Left renal cortex interstitium (tissue), 4 donors: ENCODE measurements at places on chromosomes 7 and 10. TPM values are rescaled to one million over a fixed set of nuclear protein-coding genes. Genes with fewer than 3 reads are reported as not detected.

- DNase-seq: no peak
Observed at GRCh38 chr7:6558837-6559236, 7.6 kb upstream of the GRID2IP start.

- DNase-seq: no peak
Observed at GRCh38 chr10:124367936-124368335, 50.8 kb downstream of the OAT start.

- no peak for DNase-seq
Observed at GRCh38 chr7:17185690-17186070, 112.8 kb upstream of the AHR start.

DNA sequence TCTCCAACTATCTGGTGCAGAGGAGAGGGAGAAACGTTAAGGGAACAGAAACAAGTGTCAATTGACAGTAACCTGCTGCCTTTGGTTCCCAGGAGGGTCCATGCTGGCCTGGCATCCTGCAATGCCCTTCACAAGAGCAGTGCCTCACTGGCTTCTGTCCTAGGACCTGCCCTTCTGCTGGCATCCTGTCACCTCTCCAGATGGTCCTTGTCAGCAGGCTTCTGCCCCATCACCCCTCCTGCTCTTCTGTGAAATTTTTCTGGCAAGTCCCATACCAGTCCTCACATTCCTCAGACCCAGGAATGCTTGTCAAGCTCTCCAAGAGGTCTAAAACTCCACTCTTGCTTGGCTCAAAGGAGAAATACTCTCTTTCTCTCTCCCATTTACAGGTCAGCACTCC, 34.2 kb downstream of the C10orf67 start:
- DNase-seq: no peak

DNA sequence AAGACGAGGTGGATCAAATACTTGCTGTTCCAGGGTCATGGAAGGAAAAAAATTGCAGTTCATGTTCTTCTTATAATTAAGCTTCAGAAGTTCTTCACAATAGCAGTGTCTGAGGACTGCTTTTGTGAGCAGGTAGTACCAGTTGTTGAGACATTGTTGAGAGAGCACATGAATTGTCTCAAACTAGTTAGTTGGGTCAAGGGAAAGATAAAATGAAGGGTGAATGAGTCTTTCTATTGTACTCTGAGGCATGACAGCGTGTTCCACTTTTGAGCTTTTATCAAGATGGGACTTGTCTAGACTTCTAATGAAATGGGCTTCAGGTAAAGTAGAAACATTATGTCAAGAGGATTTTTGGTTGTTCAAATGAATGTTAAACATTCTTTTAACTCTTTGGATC, 26.0 kb downstream of the KAT6B start:
- no peak for DNase-seq

DNA sequence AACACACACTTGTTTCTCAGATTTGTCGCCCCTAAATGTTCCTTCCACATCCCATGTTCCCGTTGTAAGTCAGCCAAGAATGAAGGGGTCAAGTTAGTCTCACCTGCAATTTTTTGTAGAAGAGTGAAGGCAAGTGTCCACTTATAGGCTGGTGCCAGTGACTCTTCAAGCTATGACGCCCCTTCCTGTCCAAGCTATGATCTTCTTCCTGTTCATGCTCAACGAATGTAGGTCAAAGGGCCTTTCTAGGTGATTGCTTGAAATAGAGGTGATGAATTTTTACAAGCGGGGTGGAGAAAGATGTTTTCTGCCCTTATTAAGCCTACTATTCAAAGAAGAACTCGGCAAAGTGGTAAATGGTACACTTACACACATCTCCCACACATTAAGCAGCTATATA, 41.0 kb downstream of the CDK1 start:
- DNase-seq: no peak

GRCh38 chr10:61592581-61592980, 70.1 kb upstream of the CABCOCO1 start:
- no peak for DNase-seq

DNA sequence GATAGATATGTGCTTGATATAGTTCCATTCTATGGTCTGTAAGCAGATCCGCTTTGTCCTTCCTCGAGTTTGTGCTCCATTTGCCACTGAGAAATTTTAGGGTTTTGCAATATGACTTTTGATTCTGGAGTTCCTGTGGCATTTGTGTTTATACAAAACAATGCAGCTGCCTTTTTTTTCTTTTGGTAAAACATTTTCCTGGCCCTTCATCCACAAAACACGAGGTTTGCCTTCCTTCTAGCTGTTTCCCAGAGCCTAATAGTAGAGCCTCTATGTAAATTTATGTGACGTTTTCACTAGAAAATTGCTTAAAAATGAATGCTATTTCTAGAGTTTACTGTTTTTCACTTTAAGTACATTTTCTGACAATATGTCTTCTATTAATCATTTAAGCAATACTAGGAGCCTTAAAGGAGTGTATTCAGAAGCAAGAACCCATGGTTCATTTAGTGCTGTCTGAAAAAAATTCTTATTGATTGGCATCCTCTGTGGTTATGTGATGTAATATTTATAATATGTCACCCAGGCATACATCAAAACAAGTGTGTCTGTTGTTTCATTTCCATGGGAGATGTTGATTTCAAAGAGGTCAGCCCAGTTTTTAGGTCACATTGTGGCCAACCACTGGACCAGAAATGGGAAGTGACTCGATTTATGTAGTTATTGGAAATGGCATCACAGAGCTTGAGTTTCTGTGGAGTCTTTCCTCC, 618.3 kb downstream of the LRMDA start:
- DNase-seq: no peak

- DNase-seq: no peak
Observed at GRCh38 chr7:30879139-30880124, 32.2 kb upstream of the AQP1 start.

GRCh38 chr10:52951824-52952223, 179.2 kb upstream of the MBL2 start:
- DNase-seq: peak; percentile 60

DNA sequence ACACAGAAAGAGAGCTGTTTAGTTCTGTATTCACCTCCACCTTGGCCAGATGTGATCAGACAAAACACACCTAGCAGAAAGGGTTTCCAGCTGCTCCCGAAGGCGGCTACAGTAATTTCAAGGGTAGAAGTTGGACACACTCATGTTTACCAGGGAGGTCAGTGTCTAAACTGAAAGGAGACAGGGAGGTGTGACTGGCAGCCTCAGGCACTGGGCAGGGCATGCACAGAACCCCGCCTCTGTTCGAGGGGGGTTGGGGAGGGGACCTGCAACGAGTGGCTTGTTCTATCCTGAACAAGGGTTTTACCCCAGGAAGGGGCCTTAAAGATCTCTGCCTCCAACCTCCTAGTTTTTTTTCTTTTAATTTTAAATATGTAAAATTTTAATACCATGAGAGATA, 49.6 kb downstream of the BPGM start:
- no peak for DNase-seq

DNA sequence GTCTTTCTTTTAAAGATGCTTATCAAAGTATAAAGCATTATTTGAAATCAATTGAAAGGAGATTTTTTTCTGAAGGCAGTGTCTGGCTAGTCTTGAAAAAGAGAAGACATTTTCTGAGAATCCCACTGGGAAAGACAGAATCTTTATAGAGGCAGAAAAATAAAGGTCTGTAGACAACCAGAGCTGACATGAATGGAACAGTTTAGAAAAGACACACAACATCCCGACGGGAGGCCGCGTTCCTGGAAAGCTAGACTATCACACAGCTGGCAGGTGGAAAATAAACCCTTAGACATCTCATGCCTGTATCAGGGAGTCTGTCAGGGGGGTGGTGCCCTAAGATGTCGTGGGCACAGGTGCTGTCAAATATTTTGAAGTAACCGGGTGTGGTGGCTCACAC, 48.0 kb upstream of the KLF6 start:
- DNase-seq: no peak

DNA sequence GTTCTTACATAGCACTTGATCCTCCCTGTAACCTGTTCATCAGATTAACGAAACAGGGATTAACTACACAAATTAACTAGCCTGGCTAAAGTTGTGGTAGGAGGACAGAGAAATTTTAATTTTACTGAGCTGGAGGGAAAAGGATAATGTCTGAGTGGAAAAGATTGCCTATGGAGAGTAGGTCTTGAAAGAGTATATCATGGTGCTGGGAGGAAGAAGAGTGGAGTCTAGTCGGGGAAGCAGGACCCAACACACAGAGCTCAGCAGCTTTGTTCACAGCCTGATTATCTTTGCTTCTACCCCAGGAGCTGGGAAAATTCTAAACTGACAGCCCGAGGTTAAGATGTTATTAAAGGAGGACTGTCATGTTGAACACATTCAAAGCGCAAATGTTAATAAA, 6.1 kb upstream of the KDM7A start:
- DNase-seq: no peak

GRCh38 chr10:49040601-49041000, 74.7 kb downstream of the VSTM4 start:
- no peak for DNase-seq

GRCh38 chr7:74289659-74290552, 699 bp downstream of the CLIP2 start:
- DNase-seq: no peak

DNA sequence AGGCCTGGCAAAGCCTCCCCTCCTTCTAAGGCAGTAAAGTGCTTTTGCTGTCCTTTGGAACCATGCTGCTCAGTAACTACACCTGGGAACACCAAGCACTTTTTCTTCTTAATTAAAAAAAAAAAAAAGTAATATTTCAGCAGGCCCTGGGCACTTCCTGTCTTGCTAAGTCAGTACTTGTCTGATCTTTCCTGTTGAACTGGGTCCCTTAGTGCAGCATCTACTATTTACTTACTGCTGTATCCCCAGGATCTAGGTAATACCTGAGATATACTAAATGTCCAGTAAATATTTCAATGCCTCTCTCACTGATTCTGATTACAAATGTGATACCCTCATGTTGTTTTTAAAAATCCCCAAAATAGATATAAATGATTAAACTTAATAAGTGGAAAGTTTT, 77.4 kb downstream of the PPP1R3C start:
- no peak for DNase-seq

DNA sequence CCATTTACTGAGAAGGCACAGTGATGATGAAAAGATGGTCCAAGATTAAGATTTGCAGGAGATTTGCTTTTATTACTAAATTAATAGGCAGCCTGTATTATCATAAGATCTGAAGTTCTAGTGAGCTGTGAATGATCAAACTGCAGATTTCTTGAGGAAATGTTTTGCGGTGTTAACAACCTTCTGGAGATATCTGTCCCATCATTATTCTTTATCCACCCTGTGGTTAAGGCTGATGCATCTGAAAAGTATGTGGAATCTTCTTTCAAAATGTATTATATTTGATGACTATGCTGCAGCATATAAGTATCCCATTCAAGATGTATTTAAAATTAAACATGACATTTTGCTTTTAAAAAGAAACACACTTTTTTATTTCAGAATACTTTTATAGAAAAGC, 150.3 kb downstream of the POLR1F start:
- DNase-seq: no peak

DNA sequence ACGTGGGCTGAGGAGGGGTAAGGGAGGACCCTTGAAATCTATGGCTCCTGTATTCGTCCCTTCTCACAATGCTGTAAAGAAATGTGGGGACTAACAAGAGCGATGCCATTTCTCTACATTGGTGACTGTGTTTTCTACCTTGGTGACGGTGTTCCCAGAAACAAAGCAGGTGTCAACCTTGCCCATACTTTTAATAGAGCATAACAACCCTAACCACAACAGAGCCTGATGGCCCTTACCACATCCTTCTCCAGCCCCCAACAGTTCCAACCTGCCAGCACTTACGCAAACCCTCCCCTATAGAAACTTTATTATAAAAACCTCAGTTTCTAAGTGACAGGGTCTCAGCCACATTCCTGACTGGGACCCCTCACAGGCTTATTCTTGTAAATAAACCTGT, 28.2 kb upstream of the ADCYAP1R1 start:
- no peak for DNase-seq

GRCh38 chr7:12889391-12889790, 202.0 kb downstream of the ARL4A start:
- no peak for DNase-seq

GRCh38 chr7:39602351-39602750, 21.0 kb upstream of the RALA start:
- no peak for DNase-seq

DNA sequence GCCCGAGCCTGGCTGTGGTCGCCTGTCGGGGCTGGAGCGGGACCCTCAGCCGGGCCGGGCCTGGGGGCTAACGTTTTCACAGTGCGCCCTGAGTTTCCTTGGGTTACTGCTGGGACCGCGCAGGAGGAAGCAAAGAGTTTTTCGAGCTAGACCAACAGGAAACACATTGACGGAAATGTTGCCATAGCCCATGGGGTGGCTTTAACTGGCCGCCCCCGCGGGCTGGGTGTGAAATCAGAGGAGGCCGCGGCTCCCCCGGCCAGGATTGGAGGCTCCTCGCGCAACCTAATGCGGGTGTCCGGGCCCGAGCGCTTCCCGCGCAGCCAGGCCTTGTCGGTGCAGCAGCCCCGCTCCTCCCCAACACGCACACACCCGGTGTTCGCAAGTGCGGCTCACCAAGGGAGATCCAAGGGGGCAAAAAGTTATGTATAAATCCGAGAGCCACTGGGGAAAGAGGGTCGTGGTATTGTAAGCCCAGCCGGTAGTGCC, 1.9 kb downstream of the HHEX start:
- no peak for DNase-seq

DNA sequence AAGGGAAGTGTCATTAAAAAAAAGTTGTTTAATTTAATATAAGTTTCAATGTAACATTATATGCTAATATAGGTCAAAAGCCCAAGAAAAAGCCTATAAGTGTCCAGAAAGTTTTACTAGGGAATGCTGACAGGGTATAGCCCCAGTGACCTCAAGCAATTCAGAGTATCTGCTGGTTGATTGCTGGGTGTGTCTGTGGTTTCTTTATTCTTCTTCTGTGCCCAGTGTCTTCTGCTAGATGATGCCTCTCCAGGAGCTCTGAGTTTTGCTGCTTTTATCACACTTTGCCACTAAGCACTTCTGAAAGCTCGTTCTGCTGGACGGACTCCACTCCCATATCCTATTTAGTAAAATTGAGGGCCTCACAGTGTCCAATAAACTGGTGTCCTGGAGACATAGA, 212.2 kb upstream of the NRG3 start:
- DNase-seq: no peak

DNA sequence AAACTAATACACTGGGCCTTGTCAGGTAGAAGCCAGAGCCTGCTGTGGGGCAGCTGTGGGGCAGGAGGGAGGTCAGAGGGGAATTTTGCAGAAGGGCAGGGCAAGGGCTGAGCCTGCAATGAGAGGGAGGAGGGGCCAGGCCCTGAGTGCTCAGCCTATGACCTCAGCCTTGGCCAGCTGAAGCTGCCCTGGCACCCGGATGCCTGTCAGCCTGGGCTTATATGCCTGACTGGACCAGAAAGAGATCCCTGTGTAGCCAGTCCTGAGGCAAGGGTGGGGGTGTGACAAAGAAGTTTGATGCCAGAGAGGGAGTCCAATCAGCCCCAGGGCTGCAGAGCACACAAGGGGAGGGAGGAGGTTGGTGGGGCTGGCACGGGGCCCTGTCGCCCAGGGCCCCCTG, 22.3 kb upstream of the PRRT4 start:
- DNase-seq: no peak

The CUBN gene
- 100 TPM for polyA plus RNA-seq

The NPFFR1 gene
- 0.22 TPM for polyA plus RNA-seq

The INA gene
- polyA plus RNA-seq: 1.4 TPM
